Activated T-helper 17 cell treated with anti-CD3 and anti-CD28 coated beads, Interleukin-2, amount 50 U/mL, for 72 hours (primary cell): ENCODE measurements at places on chromosomes 6 and 20. TPM values are rescaled to one million over a fixed set of nuclear protein-coding genes. Genes with fewer than 3 reads are reported as not detected.

GRCh38 chr6:143146186-143146851 lies 85.6 kb downstream of the AIG1 start:
- peak; percentile 92 for ATAC-seq

DNA sequence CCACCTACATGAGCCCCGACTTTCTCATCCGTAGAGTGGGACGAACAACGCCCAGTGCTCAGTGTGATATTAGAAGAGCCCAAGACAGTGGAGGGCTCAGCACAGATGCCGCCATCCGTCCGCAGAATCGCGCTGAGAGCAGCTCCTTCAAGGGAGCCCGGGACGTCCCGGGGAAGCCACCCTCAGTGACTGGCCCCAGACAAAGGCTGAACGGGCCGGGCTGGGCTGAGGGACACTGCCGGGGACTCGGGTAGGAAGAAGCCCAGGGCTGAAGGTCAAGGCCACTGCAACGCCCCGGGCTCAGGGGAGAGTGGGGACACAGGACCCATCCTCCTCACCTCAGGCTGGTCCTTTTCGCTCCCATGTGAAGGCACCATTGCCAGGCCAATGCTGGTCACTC lies 12.8 kb upstream of the CHRNA4 start:
- ATAC-seq = no peak

GRCh38 chr6:15316754-15317153 lies 70.9 kb downstream of the JARID2 start:
- ATAC-seq = peak; percentile 44

DNA sequence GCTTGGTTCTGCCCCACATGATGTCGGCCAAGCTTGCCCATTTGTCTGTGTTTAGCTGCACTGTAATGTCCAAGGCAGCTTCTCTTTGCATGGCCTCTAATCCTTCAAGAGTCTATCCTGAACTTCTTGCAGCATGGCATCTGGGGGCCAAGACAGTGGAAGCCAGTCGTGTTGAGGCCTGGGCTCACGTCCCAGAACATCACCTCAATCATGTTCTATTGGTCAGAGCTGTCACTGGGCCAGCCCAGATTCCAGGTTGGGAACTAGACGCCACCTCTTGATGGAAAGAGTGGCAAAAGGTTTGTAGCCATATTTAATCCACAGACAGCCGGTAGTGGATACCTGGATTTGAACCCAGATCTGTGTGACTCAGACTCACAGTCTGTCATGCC lies 25.3 kb downstream of the PPARD start:
- no peak for ATAC-seq

GRCh38 chr6:89409461-89410035 lies 2.5 kb downstream of the RRAGD start:
- no peak for ATAC-seq

DNA sequence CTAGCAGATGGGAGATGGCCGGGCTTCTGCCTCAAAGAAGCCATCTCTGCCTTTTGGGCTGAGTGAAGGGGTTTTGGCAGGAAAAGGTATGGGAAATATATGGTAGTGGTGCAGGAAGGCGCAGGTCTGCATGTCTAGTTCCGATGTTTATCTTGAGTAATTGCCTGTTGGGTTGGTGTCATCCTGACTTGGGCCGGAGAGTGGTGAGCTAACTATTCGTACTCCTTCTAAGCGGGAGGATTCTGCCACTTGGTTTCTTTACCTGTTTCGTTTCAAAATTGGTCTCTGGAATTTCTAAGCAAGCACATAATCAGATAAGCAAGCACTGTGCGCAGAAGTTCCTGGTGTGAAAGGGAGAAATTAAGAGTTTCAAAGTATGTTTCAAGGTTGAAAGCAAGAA lies 229.6 kb downstream of the SAMD5 start:
- ATAC-seq = no peak

GRCh38 chr6:35736253-35736894 lies 458 bp upstream of the ARMC12 start:
- peak; percentile 38 for ATAC-seq

DNA sequence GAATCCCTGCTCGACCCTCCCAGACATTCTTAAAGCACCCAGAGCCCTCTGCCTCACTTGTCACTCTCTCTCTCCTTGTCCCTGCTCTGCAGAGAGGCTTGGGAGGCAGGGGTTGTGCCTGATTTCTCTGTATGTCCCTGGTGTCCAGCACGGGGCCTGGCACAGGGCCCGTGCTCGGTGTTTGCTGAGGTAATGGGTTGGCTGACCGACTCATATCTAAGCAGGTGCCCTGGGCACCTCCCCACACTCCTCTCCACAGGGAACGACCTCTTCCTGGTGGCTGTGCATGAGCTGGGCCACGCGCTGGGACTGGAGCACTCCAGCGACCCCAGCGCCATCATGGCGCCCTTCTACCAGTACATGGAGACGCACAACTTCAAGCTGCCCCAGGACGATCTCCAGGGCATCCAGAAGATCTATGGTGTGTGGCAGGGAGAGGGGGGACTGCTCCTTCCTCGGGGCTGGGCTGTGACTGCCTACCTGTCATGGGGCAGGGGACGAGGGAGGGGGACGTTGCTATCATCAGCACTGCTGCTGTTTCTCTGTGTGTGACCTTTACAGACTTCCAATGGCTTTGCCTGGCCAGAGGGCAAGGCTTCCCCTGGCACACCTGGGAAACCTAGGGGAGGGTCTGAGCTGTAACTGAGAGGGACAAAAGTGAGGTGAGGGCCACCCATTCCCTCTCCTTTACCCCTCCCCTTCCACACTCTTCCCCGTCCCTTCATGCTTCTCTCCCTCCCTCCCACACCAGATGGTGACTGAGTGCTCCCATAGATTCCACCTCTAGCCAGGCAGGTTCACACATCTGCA lies 14.2 kb downstream of the MMP24OS start:
- ATAC-seq = no peak

DNA sequence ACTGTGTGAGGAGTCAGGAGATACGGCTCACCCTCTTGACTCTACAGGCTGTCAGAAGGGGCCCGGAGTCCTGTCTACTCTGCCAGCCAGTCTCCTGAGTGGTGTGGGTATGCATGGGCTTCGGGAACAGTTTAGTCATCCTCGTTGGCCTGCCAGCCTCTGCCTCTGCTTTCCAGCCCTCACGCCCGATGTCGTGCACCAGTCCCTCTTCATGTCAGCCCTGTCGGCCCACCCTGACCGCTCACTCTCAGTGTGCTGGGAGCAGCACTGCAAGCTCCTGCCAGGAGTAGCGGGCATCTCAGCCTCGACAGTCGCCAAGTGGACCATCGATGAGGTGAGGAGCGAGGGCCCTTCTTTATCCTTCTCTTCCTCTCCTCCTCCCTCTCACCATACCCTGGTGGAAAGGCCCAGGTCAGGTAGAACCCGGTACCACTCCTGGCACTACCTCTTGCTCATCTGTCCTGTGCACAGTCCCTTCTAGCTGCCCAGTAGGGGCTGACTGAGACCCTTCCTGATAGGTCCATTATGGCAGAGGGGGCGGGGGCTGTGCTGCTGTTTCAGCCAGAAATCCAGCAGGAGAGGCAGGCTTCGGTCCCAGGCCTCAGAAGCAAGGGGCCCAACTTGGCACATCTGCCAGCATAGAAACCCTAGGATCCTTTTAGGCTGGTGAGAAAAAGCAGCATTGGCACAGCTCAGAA lies 18.7 kb upstream of the SGK2 start:
- ATAC-seq = no peak

Gene ABCC10
- 41.2 TPM for total RNA-seq

Gene TRIM15
- not detected for total RNA-seq

Gene PDYN
- total RNA-seq = not detected

Gene PI16
- 1.8 TPM for total RNA-seq

Gene BPIFB4
- total RNA-seq = not detected
